ENCODE measurements at places on chromosomes 2 and 18.

GRCh38 chr2:200379481-200380090 lies 73.1 kb downstream of the SPATS2L start:
- DNase-seq = no peak

GRCh38 chr2:40394597-40394996 lies 57.3 kb downstream of the SLC8A1 start:
- DNase-seq = no peak

DNA sequence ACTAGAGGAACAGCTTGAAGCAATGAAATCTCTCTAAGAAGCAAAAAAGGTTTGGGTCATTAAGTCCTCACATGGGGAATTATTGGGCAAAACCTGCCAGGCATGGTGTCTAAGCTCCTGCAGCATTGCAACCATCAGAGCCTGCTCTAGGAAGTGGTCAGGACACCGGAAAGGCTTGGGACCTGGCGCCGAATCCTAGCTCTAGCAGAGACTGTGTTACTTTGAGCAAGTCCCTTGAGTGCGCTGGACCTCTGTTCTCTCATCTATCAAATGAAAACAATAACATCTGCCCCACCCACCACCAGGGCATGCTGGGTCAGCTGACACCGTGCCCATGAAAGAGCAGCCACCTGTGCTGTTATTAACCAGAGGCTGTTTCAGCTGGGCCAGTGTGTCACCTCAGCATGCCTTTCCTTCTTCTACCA lies 6.3 kb downstream of the TMEM127 start:
- no peak for DNase-seq

DNA sequence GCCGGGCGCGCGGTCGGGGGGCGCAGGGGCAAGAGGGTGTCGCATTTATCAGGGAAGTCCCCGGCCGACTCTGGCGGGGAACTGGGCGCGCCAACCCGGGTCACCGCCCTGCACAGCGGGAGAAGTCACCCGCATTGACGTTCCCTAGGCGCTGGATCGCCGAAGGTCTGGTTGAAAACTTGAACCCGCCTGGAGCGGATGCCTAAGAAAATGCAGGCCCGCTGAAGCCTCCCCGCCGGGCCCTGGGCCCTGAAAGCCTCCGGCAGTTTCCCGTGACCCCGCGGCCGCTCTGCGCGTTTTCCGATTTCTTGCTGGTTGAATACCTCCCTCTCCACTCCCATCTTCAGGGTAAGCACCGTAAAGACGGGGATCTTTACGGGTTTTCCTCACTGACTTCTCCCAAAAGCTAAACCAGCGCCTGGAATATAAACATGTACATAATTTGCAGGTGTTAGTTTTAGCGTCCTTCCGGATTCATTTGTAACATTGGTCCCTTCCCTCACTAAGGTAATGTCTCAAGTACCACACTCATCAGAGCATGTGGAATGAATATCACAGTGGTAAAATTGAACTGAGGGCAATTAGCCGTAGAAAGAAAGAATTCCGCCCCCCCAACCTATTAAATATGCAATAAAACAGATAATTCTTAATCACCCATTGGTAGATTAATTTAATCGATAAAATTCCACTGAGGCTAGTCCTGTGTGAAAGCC lies 675 bp upstream of the SPIRE1 start:
- no peak for DNase-seq

- peak; percentile 15 for DNase-seq
Observed at GRCh38 chr2:133377021-133377481, 191.2 kb downstream of the NCKAP5 start.

GRCh38 chr18:54774423-54774822 lies 53.9 kb upstream of the RAB27B start:
- no peak for DNase-seq

DNA sequence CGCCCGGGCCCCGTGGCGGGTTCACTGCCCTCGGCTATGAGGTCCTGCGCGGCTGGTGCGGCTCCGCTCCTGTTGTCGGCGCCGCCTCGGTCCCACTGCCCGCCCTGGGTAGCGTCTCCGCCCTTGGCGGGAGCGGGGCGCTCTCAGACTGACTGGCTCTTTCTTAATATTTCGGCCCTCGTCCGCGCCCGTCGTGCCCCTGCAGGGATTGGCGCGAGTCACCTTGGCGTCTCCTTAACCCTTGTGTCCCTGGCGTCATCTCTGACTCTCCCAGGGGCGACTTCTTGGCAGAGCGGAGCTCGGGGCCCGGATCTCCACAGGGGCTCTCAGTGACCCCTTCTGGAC lies 1.3 kb downstream of the PTMA start:
- DNase-seq = no peak

- no peak for DNase-seq
Observed at GRCh38 chr2:241925821-241926441, 56.4 kb downstream of the RTP5 start.

DNA sequence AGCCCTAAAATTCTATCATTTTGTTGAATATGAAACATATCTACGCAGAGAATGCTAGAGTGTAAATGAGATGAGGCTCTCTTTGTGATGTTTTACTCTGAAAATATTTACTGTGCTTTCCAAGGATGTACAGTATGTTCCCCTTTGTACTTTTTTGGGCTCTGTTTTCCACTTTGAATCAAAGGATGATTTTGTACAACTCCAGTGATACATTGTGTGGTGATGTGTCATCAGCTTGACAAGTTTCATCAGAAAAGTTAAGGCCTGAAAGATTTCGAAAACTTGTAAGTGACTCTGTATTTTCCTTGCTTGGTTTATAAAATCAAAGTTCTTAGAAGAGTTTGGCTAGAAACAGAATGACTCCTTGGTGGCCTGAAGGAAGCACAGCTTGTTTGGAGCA lies 206.3 kb downstream of the LTBP1 start:
- no peak for DNase-seq

GRCh38 chr18:9570255-9570654 lies 44.1 kb downstream of the PPP4R1 start:
- no peak for DNase-seq

Data from RCC 7860 (cell line).